ENCODE measurements at places on chromosomes 4 and X.

DNA sequence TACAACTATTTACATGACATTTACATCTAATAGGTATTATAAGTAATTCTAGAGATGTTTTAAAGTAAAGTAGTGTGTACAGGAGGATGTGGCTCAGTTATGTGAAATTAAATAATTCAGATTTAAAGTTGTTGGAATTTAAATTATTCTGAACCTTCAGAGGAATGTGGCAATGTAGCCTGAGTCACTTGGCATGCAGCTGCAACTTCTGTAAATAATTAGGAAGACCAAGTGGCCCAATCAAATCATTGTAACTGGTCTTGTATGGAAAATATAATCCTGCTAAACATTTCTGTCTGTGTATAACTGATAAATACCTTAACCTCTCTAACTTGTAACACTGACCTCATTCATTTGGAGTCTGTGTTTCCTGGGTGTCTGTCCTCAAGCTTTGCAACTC, 828.9 kb downstream of the GLUD2 start:
- DNase-seq, result no peak

DNA sequence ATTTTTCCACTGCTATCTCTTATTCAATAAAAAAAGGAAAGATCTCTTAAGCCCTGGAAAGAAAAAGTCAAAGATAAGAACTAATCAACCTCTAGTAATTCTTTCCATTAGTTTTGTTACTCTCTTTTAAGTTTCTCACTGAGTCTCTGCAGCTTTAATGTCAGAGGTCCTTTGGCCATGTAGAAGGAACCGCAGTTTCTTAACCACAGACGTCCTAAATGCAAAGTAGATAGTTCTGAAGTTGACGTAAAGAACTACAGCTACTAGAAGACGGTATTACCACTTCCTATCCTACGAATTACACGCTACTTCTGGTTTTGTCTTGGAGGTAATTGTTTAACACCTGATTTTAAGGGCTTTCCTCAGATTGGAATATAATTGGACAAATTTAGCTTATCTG, 325.9 kb downstream of the ANKRD50 start:
- DNase-seq, result no peak

- no peak for DNase-seq
Observed at GRCh38 chr4:68076194-68076593, 53.5 kb downstream of the TMPRSS11F start.

DNA sequence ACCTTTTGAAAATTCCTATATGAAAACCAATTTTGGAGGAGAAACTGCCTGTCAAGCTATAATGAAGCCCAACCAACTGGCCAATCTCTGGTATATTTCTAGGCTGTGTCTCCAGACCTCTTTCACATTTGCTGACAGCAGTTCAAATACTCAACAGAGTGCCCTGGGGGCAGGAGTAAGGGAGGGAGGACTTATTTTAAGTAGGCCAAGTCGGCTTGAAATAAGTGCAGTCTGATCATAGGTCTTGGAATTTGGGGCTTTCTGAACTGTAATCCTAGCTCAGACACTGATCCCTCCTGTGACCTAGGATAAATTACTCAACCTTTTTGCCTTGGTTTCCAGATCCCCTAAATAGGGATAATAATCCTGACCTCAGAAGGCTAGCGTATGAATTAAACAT, 59.4 kb upstream of the SLC7A11 start:
- DNase-seq, result no peak

- no peak for DNase-seq
Observed at GRCh38 chrX:120727452-120727851, 97.6 kb upstream of the C1GALT1C1 start.

DNA sequence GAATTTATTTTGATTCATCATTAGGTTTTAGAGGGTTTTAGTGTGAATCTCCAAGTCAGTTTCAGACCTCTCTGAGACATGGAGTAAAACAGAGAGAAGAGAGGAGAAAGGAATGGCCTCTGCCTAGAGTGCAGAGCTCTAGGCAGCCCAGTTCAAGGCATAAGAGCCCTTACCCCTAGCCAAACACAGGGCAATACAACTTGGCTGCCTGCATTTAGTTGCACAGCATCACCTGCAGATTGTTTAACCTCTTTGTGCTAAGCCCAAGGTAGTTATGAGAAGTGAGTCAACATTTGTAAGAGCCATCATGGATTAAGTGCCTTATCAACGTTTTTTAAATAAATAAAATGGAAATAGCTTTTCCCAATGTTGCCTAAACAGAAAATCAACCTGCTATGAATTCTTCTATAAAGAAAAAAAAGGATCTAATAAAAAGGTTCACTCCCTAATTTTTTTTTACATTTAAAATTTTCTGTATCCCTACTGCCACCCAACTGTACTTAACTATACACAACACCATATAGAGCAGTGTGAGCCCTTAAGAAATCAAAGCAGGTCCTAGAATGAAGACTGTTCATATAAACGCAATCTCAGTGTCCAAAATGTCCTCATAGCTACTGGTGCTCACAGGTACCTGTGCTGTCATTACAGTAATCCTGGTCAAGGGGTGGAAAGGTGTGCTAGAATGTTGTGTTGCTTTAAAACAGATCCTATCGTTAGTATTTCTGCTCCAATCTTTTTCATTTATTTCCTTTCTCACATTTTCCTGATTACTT, 36.0 kb downstream of the PF4 start:
- no peak for DNase-seq

GRCh38 chrX:148314876-148315275, 185.5 kb upstream of the AFF2 start:
- DNase-seq, result no peak

- DNase-seq, result no peak
Observed at GRCh38 chrX:67543818-67544217, at the start of gene AR. Gene AR (plus strand): TSS chrX:67544021. CDS start chrX:67545147, 1,126 bp downstream.

- no peak for DNase-seq
Observed at GRCh38 chr4:140277576-140277975, 95.9 kb upstream of the SCOC start.

All from stimulated activated CD4-positive, alpha-beta T cell treated with anti-CD3 and anti-CD28 coated beads, Interleukin-12 subunit alpha, Interleukin-12 subunit beta, amount 100 ng/mL, for 4 hours (primary cell).